NCI-H774 (cell line): ENCODE measurements at places on chromosomes 7 and 10.

GRCh38 chr10:91592266-91592975, 40.5 kb downstream of the PPP1R3C start:
- DNase-seq, result peak; percentile 11

DNA sequence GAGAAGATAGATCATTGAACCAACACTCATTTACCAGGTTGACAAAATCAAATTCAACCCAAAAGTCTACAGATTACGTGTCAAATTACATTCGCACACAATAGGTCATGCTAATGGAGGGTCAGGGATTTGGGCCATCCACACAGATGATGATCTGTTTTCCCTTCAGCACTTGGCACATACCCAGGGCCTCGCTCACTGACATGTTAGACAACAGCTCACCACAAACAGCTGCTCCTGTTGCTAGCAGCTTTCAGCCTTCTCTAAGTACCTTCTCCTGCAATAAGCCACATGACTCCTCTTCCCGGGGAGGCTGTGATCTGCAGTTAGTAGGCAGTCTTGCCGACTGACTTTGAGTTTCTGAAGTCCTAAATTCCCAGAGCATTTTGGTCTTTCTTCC, 18.4 kb downstream of the NKX2-3 start:
- peak; percentile 26 for DNase-seq

DNA sequence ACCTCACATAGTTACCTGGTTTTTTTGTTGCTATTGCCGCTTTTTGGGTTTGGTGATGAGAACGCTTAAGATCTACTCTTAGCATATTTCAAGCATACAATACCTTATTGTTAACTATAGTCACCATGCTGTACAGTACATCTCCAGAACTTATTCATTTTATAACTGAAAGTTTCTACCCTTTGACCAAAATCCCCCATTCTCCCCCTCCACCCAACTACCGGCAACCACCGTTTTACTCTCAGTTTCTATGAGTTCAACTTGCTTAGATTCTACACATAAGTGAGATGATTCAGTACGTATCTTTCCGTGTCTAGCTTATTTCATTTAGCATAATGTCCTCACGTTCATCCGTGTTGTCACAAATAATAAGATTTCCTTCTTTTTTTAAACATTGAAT, 86.7 kb upstream of the IL6 start:
- no peak for DNase-seq

GRCh38 chr10:14707481-14707880, 67.2 kb downstream of the FAM107B start:
- no peak for DNase-seq

DNA sequence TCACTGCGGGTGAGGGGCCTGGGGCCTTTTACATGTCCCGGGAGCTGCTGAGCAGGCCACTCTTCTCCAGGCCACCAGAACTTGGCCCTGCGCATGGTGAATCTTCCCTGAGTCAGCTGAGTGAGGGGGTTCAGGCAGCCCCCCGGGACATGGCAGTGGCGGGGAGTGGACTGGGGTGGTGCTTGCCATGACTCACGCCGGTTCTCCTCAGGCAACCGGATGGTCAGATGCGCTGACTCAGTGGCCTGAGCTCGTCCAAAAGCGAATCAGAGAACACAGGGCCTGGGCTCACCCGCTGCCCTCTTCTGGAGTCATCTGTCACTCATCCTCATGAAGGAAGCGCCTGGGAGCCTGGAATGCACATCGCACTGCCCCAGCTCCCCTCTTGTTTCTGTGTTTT, 33.5 kb downstream of the HTRA1 start:
- DNase-seq, result no peak
